Esophagus squamous epithelium (tissue), 5 donors: ENCODE measurements at places on chromosomes 12 and 14.

DNA sequence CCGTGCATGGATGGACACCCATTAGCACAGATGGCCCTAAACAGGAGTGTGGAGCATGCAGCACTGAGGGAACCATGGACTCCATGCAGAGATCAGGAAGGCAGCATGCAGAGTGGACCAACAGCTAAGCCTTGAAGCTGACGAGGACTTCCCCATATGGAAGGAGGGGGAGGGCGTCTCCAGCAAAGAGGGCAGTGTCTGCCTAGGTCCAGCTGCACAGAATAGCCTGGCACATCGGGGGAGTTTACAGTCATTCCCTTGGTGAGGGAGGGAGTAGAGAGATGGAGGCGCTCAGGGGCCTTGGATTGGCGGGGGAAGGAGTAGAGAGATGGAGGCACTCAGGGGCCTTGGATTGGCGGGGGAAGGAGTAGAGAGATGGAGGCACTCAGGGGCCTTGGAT lies 64.5 kb downstream of the ANKRD9 start:
- no peak for DNase-seq

- no peak for DNase-seq
These were observed 672.9 kb downstream of the BCL11B start for GRCh38 chr14:98599082-98599481.

DNA sequence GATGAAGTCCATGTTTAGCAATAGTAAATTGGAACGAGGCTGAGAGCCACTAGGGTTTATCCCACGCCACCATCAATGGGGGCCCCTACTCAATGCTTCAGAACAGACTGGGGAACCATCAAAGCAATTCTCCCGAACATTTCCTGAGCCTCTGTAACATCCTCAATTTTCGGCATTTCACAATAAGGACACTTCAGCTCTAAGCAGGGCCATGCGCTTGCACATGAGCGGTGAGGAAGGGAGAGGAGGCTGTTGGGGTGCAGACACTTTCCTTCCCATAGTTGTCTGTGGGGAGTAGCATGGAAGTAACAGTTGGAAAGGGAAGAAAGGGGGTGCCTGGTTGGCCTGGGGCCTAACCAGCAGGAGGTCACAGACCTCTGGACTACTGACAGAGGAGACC lies 129.9 kb upstream of the PRMT8 start:
- no peak for DNase-seq

GRCh38 chr14:37585971-37586796 lies 8.9 kb downstream of the FOXA1 start:
- DNase-seq: no peak

- no peak for DNase-seq
These were observed 86.3 kb upstream of the TMTC2 start for GRCh38 chr12:82600379-82600778.

- no peak for DNase-seq
These were observed 94.8 kb downstream of the ATF7IP start for GRCh38 chr12:14460212-14460841.

GRCh38 chr12:71610031-71610795 lies 53.4 kb downstream of the ZFC3H1 start:
- DNase-seq: no peak

DNA sequence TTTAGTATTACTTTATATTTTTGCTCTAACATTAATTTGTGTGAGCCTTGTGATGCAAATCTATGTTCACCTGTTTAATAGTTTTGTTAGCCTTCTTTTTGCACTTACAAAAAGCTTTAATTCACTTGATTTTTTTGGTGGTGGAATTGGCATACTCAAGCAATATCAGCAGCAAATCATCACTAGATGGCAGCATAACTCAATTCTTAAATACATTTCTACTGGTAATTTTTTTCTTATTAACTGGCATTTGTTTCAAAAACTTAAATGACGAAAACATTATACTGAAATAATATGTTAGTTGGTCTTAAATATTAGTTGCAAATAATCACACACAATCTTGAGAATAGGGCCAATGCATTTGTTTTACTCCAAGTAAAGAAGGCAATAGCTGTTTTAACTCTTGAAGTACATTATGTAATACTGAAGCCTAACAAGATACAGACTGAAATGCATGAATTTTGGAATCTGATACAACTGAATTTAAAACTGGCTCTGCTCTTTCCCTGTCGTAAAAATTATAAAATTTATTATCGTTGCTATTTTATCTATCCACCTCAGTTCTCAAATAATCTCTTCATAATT lies 151.5 kb downstream of the ATXN7L3B start:
- DNase-seq: no peak

- DNase-seq: no peak
These were observed 274.1 kb downstream of the ALG10 start for GRCh38 chr12:34296143-34297041.

- no peak for DNase-seq
These were observed 224.7 kb upstream of the EGLN3 start for GRCh38 chr14:34175574-34175973.

GRCh38 chr12:47296828-47297227 lies 217.1 kb upstream of the AMIGO2 start:
- no peak for DNase-seq

- DNase-seq: no peak
These were observed 31.9 kb upstream of the NCOR2 start for GRCh38 chr12:124599074-124599999.

GRCh38 chr14:28635387-28635786 lies 131.2 kb upstream of the FOXG1 start:
- DNase-seq: no peak

- DNase-seq: no peak
These were observed 36.9 kb upstream of the KCNK13 start for GRCh38 chr14:90024910-90025309.

- DNase-seq: no peak
These were observed 87.7 kb downstream of the SAMD4A start for GRCh38 chr14:54654605-54655004.

GRCh38 chr14:67515386-67516079 lies 17.6 kb upstream of the PLEKHH1 start:
- no peak for DNase-seq

DNA sequence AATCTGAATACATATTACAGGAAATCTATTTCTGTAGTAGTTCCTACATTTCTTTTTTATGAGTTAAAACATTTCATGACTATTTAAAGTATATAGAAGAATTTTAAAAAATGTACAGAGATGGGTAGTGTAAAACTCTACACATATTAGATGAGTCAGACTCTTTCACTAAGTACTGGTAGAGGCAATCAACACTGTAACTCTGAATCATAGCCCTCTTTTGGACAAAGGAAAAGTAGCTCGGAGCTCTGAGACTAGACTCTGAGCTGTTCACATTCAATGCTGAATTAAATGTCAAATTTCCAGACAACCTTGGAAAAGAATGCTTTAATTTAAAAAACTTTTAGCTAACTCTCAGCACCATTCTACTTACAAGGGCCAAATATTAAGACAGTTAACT lies 3.4 kb downstream of the PTCSC3 start:
- DNase-seq: no peak

DNA sequence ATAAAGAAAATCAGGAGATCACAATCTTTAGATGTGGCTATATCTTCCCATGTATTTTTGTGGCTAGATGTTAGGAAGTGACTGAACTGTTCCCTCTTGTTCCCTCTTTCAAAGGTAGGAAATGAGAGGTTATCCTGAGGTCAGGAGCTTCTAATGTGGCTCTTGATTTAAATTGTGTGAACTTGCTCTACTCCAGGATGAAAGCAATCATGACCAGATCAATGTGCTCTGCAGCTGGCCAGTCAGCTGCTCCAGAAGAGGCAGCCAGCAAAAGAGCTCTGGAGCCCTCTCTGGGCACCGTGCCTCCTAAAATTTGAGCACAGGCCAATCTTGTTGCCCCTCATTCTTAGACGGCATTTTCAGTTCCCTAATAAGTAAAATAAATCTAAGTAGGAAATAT lies 32.0 kb downstream of the CDK17 start:
- no peak for DNase-seq

- no peak for DNase-seq
These were observed 10.6 kb downstream of the ARL6IP4 start for GRCh38 chr12:122990961-122991622.

DNA sequence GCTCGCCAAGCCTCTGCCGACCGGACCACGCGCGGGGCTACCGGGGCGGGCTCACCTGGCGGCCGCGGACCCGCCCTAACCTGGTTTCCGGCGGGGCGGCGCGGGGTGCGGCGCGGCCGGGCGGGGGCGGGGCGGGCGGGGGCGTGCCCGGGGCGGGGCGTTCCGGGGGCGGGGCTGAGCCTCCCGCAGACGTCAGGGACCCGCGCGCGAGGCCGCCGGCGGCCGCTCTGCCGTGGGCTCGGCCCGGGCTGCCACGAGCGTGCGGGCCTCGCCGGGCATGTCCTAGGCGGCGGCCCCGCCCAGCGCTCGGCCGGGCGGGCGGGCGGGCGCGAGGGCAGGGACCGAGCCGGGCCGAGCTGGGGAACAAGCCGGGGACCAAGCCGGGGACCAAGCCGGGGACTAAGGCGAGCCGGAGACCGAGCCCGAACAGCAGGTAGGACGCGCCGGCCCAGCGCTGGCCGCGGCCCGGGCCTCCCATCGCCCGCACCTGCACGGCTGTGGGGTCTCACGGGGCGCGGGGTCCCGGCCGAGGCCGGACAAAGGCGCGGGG lies at the start of gene CEP170B:
CEP170B (plus strand) TSS at position 188 of the 550 bp plus-strand sequence. CDS start 3,183 bp downstream, outside the sequence.
- DNase-seq: no peak

DNA sequence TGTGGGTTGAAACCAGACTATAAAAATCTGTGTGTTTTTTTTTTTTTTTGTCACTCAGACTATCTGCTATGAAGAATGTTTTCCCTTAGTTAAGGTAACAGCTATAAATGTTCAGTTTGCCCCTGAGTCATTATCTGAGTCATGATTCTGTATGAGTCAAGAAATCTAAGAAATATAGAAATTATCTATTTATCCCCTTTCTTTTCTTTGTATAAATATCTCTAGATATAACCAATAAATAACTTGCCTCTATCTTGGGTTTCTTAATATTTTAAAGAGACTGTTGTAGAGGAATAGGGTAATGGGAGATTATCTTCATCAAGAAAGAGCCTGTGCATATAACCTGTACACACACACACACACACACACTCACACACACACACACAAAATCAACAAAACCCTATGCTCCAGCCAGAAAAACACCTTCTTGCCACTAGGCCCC lies 161.7 kb upstream of the EEA1 start:
- no peak for DNase-seq

GRCh38 chr14:70018230-70018629 lies 139.0 kb downstream of the SMOC1 start:
- DNase-seq: no peak

GRCh38 chr12:22536346-22536945 lies 7.9 kb downstream of the C2CD5 start:
- no peak for DNase-seq

GRCh38 chr14:105410642-105411016 lies 9.0 kb upstream of the MTA1 start:
- DNase-seq: no peak

DNA sequence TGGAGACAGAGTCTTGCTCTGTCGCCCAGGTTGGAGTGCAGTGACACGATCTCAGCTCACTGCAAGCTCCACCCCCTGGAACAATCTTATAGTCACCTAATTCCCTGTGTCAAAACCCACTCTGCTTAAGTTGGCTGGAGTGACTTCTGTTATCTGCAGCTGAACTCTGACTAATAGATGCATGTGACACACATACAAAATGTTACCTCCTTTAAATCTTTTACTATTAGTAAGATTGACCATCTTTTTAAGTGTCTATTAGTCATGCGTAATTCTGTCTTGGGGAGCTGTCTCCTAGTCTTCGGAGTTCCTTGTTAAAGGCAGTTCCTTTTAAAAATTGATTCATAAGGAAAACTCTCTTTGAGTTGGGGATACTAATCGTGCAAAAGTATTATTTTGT lies 7.4 kb downstream of the IFI27L1 start:
- DNase-seq: no peak

DNA sequence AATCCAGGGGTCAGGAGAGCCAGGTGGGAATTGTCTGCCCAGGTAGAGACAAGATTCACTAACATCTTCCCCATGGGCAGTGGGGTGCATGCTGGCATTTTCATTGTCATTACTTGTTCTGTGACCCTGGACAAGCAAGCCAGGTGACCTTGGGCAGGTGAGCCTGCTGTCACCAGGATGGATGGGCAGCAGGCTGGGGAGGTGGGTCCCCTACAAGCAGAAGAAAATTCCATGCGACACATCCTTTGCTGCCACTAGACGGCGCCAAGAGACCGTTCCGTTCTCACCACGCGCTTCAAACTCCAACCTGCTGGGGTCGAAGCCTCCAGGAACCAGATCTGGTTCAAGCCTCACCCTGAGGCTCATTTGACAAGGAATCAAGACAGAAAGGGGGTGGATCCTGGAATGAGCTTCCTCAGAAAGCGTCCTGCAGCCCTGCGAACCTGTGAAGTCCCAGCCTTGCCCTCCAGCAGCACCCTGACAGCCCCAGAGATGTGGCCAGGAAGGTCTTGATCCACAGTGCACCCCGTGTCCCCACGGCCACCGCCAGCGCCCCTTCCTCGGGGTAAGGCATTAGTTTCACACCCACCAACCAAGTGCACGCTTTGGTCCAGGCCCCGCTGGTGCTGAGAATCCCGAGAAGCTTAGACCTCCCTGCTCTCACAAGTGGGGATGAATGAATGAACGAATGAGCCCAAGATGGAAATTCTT lies 3.2 kb upstream of the DYNC1H1 start:
- DNase-seq: no peak

GRCh38 chr14:77979171-77979570 lies 179.3 kb downstream of the ADCK1 start:
- DNase-seq: no peak

DNA sequence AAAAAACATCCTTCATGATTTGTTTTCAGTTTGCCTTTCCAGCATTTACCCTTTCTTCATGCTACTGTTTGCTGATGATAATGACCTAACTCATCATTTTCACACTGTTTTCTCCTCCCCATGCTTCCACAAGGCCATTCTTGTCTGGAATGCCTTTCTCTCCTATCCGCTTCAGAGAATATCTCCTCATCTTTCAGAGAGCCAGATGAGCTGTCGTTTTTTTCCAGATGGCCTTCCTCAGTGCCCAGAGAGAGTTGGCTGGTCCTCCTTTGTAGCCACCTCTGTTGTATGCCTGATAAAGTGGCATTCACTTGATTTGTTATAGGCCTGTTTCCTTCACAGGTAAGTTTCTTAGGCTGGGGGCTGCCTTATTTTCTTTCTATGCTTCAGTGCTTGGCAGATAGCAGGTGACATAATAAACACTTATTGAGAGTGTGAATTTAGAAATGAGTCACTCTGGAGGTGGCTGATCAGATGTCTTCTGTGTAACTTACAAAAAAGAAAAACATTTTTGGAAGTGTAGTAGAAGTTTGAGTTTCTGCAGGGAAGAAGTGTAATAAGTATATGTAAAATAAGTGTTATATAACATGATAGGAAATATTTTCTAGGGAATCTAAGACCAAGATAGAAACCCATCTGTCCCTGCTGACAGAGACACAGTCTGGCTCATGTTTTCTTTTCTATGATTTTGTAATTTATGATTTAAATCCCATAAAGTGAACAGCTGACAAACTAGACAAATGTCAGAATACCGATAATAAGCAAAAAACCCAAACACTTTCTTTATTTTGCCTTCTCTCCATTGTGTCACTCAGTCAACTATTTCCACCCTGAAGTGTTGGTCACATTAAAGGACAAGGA lies 174.5 kb downstream of the DACT1 start:
- DNase-seq: no peak

GRCh38 chr12:91037276-91037675 lies 20.5 kb downstream of the KERA start:
- DNase-seq: no peak
